ENCODE measurements at places on chromosomes 7 and 10.
A peak's percentile ranks its signal among the peaks of the same experiment; 100 is the strongest.

GRCh38 chr10:32984003-32984600 lies 26.1 kb upstream of the ITGB1 start:
- no peak for DNase-seq

- no peak for DNase-seq
Measured at GRCh38 chr10:77463499-77463898, 174.1 kb downstream of the KCNMA1 start.

DNA sequence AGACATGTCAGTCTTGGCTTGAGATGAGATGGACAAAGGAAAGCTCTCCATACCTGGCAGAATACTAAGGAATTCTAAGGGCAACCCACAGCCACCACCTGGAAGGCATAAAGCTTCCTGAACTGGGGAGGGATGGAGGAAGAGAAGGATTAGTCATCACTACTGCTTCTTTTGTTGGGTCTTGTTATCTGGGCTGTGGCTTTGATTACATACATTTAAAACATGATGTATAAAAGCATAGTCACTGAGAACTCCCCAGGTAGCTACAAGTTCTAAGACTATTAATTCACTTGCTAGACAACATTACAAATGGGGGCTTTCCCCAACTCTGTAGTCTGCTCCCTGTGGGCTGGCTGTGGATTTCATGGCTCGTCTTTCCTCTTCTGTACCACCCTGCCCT lies 58.2 kb downstream of the RBM33 start:
- no peak for DNase-seq

DNA sequence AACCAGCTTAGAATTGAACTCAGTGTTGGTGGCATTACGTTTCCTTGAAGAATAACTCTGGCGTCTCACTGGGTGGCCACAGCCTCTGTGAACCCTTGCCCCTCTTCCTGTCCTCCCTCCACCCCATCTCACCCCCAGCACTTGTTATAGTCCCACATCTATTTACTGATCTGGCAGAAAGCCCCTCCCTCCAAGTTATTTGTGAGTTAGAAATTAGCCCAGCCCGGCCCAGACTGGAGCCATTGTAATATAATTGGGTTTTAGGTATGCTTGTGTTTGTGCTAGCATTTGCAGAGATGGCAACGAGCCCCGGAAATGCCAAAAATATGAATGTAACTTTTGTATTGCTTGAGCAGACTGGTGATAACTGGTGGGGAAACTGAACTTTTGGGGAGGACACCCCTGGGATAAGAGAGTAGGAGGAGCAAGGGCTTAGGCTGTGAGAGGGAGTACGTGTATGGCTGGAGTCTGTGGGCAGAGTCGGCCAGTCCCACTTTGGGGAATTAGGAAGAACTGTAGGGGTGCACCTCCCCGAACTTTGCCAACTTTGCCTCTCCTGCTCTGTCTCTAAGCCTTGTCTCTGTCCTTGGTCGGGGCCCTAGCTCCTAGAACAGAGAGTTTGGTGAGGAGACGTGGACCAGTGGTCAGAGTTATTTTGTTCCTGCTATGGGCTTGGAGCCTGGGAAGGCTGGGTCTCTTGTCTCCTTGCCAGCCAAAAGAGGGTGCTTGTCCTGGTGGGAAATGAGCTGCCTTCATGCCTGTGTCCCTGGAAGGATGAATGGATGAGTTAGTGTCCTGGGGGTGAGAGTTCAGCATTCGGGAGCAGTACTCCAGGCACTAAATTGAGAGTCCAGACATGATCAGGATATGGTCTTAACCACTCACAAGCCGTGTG lies 19.3 kb upstream of the TRIM8 start:
- DNase-seq: peak; percentile 86

GRCh38 chr7:114806590-114807162 lies 115.2 kb upstream of the MDFIC start:
- DNase-seq: no peak

DNA sequence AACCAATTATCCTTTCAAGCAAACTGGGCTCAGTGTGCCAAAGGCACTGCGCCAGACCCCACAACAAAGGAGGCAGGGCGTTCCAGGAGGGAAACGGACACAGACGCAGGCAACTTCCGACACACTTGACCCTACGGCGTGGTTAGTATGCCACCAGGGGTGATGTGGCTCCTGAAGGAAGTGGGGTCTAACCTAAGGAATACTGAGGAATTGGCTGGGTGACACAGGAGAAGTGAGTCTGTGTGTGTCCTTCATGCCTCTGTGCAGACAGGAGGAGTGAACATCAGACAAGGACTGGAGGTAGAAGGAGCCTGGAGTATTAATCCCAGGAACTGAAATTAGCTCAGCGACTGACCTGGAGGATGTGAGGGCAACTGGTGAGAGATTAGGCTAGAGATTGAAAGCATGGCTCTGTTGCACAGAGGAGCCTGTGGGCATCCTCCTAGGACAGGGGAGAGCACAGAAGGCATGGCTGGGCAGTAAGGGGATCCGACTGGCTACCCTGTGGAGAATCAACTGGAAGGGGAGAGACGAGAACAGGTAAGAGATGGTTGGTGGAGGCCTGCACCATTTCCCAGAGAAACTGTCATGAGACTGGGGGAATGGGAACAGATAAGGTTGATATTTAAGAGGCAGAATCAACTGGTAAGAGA lies 27.8 kb downstream of the GSDME start:
- no peak for DNase-seq
